ENCODE measurements at places on chromosomes 12 and 14.
A peak's percentile ranks its signal among the peaks of the same experiment; 100 is the strongest.

GRCh38 chr12:68619541-68619940, 8.8 kb downstream of the RAP1B start:
- no peak for DNase-seq

DNA sequence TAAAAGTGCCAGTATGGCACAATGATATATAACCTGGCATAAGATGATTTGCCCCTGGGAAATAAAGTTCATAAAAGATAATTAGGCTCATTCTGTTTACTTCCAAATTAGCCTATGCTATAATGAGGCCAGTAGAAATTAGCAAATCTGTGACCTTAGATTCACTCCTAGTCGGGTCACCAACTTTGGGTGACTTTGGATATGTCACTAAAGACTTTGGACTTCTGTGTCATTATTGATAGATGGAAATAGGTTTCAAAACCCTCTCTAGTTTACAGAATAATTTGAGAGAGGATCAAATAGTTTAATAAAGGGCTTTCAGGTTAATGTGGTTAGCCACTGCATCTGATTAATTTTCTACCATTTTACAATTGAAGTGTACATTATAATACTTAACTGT, 1869.3 kb upstream of the FLRT2 start:
- DNase-seq, result no peak

GRCh38 chr14:61511558-61511948, 183.8 kb upstream of the HIF1A start:
- DNase-seq, result no peak

GRCh38 chr14:76088771-76089571, 62.8 kb upstream of the GPATCH2L start:
- DNase-seq, result no peak

GRCh38 chr14:105086833-105087307, 21.6 kb upstream of the GPR132 start:
- no peak for DNase-seq

- DNase-seq, result no peak
Measured at GRCh38 chr12:2335916-2336315, 283.1 kb downstream of the CACNA1C start.

DNA sequence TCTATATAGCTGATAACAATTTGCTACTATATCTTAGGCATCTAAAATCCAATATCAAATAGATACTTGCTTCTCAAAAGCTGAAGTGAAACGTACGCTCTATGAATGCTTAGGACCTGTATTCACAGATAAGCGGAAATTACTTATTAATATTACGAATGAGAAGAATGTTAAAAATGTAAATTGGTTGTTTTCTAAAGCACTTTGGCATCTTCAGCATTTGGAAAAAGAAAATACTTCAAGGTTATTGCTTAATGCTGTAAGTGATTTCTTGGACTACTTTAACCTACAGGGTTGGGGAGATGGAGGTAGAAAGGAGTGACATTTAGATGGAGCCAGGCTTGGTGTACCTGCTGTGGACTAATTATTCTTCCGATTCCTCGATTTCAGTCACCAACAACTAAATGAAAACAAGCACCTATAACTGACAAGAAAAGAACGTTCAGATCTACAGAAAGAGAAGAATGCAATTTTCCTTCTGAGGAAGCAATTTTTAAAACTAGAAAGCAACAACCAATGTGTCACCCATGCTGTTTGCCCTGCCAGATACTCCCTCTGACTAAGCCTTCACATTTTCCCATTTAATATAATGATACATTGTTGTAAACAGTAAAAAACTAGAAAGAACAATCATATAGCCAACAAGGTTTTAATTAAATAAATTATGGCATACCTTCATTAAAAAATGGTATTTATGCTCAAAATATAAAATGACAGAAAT, 49.3 kb downstream of the SLC25A21 start:
- no peak for DNase-seq

GRCh38 chr14:24147761-24148428, 597 bp downstream of the RNF31 start:
- DNase-seq, result no peak

DNA sequence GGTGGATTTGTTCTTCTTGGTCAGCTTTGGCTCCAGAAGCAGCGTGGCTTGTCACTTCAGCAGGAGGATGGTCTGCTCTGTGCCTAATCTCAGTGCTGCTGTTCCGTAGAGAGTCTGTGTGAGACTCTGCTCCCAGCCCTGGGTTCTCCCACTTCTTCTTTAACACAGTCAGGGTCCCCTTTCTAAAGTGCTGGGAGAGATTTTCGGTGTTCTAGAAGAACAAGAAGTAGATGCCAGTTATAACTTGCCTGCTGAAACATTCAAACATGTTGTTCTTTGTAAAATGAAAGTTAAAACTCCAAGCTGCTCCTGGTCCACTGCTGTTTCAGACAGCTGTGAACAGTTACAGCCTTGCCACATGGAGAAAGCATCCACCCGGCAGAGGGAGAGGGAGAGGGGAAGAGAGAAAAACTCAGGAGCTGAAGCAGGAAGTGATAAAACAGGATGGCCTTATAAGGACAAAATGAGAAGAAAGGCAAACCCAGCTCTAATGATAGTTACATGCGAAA, 55.2 kb upstream of the CERS5 start:
- DNase-seq, result peak; percentile 83

DNA sequence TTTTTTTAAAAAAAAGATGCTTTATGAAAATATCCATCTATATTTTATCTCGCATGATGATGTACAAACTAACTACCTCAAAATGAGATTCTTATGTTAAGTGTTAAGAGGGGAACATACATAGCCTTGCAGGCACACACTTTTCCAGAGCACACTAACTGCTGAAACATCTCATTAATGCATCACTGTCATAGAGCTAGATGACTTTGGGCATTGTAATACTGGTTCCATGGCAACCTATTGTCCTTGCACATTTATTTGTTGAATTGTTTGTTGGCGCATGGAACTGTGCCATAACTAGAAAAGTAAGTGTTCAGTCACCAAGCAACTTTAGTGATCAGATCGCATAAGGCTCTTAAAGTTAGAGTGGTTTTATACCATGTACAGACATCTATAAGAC, 348.3 kb downstream of the GALC start:
- DNase-seq, result no peak

DNA sequence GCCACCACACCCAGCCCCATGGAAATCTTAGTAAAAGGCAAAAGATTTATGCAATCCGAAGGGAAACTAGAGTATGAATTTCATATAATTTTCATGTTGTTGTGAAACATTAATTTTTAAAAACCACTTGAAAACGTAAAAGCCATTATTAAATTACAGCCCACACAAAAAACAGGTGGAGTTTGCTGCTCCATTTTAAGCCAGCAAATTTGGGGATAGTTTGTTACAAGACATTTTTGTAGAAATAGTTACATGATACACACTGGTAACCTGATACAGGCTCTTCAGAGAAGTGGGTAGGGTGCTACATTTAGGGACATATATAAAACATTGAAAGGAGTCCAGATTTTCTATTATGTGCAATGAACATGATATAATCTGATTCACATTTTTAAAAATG, 17.6 kb downstream of the GNPTAB start:
- no peak for DNase-seq

DNA sequence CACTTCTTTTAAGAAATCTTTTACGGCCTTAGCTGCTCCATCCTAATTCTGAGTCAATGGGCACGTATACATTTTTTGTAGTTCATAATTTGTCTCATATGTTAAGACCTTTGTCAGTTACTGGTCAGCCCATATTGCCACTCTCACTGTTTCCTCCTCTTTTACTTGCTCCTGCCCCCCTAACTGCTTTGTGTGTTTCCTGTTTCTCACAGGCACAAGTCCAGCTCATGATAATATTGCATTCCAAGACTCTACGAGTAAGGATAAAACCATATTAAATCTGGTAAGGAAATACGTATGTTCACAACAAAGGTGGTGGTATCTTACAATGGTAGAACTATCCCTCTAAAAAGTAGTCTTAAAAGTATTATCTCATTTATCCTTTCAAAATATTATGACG, 111.7 kb downstream of the DNAI7 start:
- no peak for DNase-seq

GRCh38 chr14:88233915-88234314, 89.2 kb downstream of the KCNK10 start:
- DNase-seq, result no peak

GRCh38 chr14:31221266-31221665, 13.7 kb upstream of the HECTD1 start:
- no peak for DNase-seq

DNA sequence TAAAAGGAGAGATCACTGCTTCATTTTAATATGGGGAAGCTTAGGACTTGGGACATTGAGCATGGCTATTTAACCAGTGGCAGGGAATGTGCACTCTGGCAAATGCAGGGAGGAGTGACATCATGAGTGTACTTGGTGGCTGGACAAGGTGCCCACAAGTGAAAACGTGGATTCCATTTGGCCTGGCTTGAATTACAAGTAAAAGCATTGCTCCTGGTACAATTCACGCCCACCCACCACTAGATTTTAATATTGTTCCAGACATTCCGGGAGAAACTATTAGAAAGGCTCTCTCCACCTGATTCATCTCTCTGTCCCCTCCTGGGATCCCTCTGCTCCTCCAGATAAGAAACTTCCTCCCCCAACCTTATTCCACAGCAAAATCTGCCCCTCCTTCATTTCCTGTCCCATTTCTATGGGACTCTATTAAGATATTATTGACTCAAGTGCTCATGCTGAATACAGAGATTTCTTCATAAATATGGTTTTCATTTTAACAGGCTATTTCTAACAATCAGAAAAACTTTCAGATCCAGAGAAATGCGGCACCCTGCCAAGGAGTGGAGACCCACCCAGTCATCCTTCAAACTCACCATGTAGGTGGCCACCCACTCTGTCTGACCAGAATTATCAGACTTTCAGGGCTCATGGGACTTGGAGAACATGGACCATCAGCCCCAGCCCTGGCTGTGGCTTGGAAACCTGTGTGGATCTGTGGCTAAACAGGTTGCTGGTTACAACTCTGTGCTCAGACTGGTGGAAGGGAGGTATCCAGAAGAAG, 43.2 kb downstream of the SSPN start:
- DNase-seq, result peak; percentile 38

DNA sequence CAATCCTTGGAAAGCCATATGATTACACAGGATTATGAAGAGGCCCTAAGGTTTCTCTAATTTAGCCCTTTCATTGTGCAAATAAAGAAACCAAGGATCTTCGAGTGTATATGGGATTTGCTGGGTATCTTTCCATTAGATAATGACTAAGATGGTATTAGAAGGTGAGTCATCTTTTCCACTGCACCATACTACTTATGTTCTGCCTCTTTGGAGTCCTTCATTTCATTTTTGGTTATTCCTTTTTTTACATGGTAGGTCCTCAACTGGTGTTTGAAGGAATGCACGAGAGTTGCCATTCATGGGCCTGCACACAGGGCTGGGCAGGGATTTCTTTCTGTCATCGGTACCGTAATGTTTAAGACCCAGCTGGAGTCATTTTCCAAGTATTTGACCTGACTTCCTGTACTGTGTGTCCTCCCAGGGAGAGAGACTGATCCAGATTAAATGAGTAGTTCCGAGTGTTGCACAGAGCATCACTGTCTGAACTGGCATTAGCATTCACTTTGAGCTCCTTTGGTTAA, 85.7 kb downstream of the BORCS5 start:
- no peak for DNase-seq

All from fibroblast of skin of left biceps (primary cell).